ENCODE measurements at places on chromosomes 12 and 14. TPM values are rescaled to one million over a fixed set of nuclear protein-coding genes. Genes with fewer than 3 reads are reported as not detected.

Gene DCN
- total RNA-seq = not detected

Gene TMEM63C
- total RNA-seq = 0.68 TPM

Gene CLSTN3
- 16.5 TPM for total RNA-seq

Gene PPP1R13B
- 14.4 TPM for total RNA-seq

Gene APOLD1
- total RNA-seq = 2.7 TPM

Gene CFAP54
- total RNA-seq = 0.66 TPM

Gene ADAMTS20
- not detected for total RNA-seq

GRCh38 chr12:47832263-47832933, 12.7 kb upstream of the HDAC7 start:
- H3K4me1 ChIP-seq = peaks cover 76% of the 10 kb centered on the region
- peak; percentile 62 for DNase-seq
- peak overlapping the region; percentile 25 for H3K4me3 ChIP-seq

GRCh38 chr12:22477166-22477893, 67.0 kb downstream of the C2CD5 start:
- DNase-seq = no peak
- H3K4me3 ChIP-seq = no peak overlapping the region
- no peak overlapping the region for H3K27ac ChIP-seq

DNA sequence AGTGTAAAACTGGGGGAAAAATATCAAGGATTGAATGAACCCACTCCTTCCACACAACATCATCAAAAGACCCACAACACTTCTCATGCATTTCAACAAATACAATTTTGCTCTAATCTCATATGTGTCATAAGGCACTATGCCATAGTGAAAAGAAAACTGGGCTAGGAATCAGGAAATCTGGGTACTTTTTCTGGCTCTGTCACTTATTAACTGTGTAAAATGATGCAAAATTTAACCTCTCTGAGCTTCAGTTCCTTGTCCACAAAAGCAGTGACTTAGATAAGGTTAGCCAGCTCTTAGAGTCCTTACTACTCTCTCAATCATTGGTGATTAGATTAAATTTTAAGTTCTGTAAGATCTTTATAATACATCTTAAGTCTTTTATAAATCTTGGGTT, 250.5 kb upstream of the SOX5 start:
- H3K27ac ChIP-seq = no peak overlapping the region
- H3K4me1 ChIP-seq = no peaks in the 10 kb centered on the region
- H3K27me3 ChIP-seq = no peaks in the 10 kb centered on the region
- DNase-seq = no peak

DNA sequence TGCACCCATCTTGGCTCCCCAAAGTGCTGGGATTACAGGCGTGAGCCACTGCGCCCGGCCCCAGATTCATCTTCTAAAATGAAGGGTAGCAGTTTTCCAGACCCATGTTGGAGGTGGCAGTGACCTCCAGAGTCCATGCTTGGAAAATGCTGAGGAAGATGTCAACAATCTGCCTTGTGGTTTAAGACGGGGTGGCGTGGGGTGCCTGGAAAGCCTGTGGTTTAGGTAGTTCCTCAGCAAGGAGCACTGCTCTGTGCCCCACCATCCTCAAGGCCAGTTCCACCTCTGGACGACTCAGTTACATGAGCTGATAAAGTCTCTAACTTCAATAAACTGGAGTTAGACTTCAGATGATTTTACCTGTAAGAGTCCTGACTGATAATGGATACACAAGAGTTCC, 48.6 kb downstream of the DRAM1 start:
- H3K4me1 ChIP-seq = no peaks in the 10 kb centered on the region
- H3K36me3 ChIP-seq = no peaks in the 10 kb centered on the region
- no peak overlapping the region for H3K27ac ChIP-seq
- H3K4me3 ChIP-seq = no peak overlapping the region
- DNase-seq = no peak

DNA sequence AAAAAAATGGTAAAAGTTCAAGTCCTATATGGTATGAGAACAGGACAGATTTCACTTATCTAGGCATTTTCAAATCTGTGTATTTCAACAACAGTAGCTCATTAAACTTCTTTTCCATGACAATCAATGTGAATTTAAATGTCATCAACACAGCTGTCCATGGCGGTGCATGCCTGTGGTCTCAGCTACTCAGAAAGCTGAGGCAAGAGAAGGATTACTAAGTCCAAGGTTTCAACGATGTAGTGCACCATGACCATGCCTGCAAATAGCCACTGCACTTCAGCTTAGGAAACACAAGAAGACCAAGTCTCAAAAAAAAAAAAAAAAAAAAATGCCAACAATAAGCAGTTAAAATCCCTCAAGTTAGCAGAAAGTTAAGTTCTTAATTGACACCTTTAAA, 214.6 kb downstream of the C12orf50 start:
- no peak for DNase-seq
- no peaks in the 10 kb centered on the region for H3K4me1 ChIP-seq

DNA sequence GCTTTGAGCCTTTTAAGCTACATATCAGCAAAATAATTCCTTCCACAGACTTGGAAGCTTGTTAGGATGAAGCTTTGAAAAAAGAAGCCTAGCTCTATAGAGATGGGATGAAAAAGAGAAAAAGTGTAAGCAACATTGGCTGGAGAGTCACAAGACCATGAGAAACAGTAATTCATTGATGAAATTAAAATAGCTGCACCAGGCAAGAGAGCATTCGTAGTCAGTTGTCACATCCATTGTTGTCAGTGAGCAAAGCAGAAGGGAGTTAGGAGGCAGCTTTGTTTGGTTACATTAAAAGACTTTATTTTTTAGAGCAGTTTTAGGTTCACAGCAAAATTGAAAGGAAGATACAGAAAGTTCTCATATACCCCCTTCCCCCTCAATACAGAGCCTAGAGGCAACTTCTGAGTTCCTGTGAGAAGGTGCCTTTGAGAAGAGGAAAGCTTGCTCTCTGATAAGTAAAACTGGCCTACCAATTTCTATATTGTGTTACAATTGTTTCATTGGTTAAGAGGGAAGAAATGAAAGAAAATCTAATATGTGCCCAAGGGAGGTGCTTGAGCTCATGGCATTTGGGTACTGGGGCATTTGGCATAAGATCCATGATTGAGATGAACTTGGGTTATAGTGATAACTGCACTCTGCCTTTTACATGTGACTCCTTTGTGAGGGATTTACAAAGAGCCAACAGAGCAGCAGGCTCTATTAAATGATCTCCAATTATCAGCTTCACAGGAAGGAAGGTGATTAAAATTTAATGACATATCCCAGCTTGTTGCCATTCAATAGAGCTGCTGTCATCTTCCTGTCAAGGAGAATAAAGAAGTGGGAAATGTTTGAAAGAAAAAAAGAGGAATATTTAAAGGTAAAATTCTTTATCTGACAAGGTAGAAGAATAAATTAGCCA, 361.3 kb upstream of the TMTC1 start:
- H3K27ac ChIP-seq = no peak overlapping the region
- no peaks in the 10 kb centered on the region for H3K4me1 ChIP-seq
- no peak for DNase-seq

- H3K4me3 ChIP-seq = no peak overlapping the region
- H3K27ac ChIP-seq = no peak overlapping the region
- no peaks in the 10 kb centered on the region for H3K36me3 ChIP-seq
- H3K27me3 ChIP-seq = no peaks in the 10 kb centered on the region
- no peaks in the 10 kb centered on the region for H3K4me1 ChIP-seq
These were observed 10.9 kb upstream of the SNX6 start for GRCh38 chr14:34640826-34641225.

DNA sequence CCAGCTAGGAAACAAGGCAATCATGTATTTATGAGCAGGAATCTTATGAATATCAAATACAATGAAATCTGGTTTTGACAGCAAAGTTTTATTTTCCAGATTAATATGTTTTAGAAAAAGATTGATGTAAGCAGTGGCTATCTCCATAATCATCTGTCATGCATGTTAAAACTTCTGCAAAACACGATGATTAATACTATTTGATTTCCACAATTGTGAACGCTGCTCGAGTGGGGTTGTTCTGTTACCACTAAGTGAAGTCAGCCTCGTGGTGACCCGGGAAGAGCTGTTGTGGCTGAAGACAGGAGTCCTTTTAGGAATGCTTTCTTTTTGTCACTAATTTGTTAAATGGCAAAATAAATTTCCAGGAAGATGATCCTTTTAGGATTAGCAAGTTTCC, 9.4 kb downstream of the CFAP251 start:
- no peaks in the 10 kb centered on the region for H3K27me3 ChIP-seq
- H3K4me3 ChIP-seq = no peak overlapping the region
- DNase-seq = no peak
- no peak overlapping the region for H3K27ac ChIP-seq
- H3K4me1 ChIP-seq = no peaks in the 10 kb centered on the region

DNA sequence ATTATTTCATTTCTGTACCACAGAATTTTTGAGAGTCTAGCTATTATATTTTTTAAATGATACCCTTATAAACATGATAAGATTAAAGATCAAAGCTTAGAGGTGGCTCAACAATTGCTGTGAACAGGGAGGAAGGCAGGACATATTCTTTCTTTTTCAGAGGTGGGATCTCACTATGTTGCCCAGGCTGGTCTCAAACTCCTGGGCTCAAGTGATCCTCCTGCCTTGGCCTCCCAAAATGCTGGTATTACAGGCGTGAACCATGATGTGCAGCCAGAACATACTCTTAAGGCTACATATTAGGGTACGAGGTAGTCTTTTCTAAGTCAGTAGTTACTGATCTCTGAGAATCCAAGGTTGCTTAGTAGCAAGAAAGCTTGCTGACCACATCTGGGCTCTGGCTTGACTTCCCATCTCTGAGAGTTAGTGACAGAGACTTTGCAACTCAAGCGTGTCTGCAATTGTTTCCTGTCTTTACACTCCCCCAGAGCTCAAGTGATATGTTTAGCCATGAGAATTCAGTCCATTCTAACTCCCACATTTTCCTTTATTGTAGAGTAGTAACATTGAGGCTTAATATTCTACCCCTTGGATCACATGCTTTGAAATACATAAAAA, 8.6 kb downstream of the RAB5B start:
- H3K36me3 ChIP-seq = peaks cover 9% of the 10 kb centered on the region
- H3K4me3 ChIP-seq = no peak overlapping the region
- H3K4me1 ChIP-seq = peaks cover 5% of the 10 kb centered on the region
- no peak overlapping the region for H3K27ac ChIP-seq
- DNase-seq = no peak
- H3K27me3 ChIP-seq = no peaks in the 10 kb centered on the region

GRCh38 chr12:67827820-67828383, 161.3 kb upstream of the IFNG-AS1 start:
- H3K27ac ChIP-seq = no peak overlapping the region
- no peaks in the 10 kb centered on the region for H3K36me3 ChIP-seq
- no peaks in the 10 kb centered on the region for H3K27me3 ChIP-seq
- no peak overlapping the region for H3K4me3 ChIP-seq
- no peaks in the 10 kb centered on the region for H3K4me1 ChIP-seq
- no peak for DNase-seq

GRCh38 chr14:34049790-34050189, 98.9 kb upstream of the EGLN3 start:
- H3K36me3 ChIP-seq = no peaks in the 10 kb centered on the region
- no peak for DNase-seq
- H3K4me3 ChIP-seq = no peak overlapping the region

DNA sequence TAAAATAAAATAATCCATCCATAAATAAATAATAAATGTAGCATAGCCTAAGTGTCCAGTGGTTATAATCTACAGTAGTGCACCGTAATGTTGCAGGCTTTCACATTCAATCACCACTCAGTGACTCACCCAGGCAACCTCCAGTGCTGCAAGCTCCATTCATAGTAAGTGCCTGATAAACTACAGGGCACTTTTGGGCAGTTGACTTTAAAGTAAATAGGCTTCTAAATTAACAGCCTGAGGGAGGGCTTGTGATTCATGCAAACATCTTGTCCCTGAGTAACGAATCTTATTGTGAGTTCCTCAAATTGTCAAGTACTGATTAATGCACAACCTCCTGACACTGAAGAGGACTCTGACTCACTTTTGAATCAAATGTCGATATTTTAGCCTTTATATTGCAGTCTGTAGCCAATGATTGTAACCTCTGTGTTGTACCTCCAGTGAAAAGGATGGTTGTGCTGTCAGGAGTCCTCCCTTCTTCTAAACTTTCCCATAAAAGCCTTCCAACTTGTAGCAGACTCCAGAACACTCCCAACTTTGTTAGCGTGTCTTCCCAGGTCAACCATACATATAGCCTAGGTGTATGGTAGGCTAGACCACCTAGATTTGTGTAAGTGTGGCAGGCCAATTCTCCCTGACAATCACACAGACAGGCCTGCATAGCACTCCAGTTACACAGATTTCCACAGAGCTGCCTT, 55.0 kb upstream of the BICD1 start:
- H3K27ac ChIP-seq = no peak overlapping the region
- no peak for DNase-seq
- H3K4me1 ChIP-seq = no peaks in the 10 kb centered on the region
- H3K4me3 ChIP-seq = no peak overlapping the region
- H3K27me3 ChIP-seq = no peaks in the 10 kb centered on the region

- no peak overlapping the region for H3K27ac ChIP-seq
- no peak overlapping the region for H3K4me3 ChIP-seq
- H3K27me3 ChIP-seq = no peaks in the 10 kb centered on the region
- H3K4me1 ChIP-seq = peaks cover 6% of the 10 kb centered on the region
These were observed 100.7 kb downstream of the ITPR2 start for GRCh38 chr12:26732005-26732908.

GRCh38 chr12:49838973-49839633, 3.8 kb downstream of the BCDIN3D start:
- H3K27ac ChIP-seq = no peak overlapping the region
- H3K27me3 ChIP-seq = no peaks in the 10 kb centered on the region
- no peak overlapping the region for H3K4me3 ChIP-seq
- peaks cover 3% of the 10 kb centered on the region for H3K36me3 ChIP-seq
- peak; percentile 24 for DNase-seq
- H3K4me1 ChIP-seq = peaks cover 24% of the 10 kb centered on the region

- H3K4me3 ChIP-seq = no peak within 1 kb of the TSS
- no peak for DNase-seq
- no peaks in the 10 kb centered on the region for H3K4me1 ChIP-seq
These were observed at the start of gene NAV3 for GRCh38 chr12:77830583-77831351. Gene NAV3, plus strand, starts transcription at chr12:77830894. Its CDS starts 568 bp downstream, at chr12:77831462.

- no peak overlapping the region for H3K4me3 ChIP-seq
- no peak for DNase-seq
- no peaks in the 10 kb centered on the region for H3K27me3 ChIP-seq
- H3K36me3 ChIP-seq = no peaks in the 10 kb centered on the region
- no peak overlapping the region for H3K27ac ChIP-seq
These were observed 32.8 kb upstream of the KLHL42 start for GRCh38 chr12:27747111-27747820.

DNA sequence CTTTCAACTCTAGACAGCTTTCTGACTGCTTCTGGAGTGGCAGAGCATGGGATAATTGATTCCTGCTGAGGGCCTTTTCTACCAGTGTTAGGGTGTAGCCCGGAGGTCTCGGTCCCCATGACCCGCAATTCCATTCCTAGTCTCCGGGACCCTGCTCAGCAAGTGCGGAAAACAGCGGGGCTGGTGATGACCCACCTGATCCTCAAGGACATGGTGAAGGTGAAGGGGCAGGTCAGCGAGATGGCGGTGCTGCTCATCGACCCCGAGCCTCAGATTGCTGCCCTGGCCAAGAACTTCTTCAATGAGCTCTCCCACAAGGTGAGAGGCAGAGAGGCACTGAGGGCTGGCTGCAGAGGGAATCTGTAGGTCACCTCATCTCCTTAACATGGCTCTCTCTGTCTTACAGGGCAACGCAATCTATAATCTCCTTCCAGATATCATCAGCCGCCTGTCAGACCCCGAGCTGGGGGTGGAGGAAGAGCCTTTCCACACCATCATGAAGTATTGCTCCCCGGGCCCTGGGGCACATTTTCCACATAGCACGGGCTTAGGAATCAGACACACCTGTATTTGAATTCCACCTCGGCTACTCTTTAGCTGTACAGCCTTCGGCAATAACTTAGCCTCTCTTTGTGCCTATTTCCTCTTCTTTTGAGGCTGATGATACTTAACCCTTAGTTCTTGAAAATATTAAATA, 5.6 kb upstream of the GAPDH start:
- DNase-seq = no peak
- H3K27ac ChIP-seq = no peak overlapping the region
- H3K4me3 ChIP-seq = no peak overlapping the region
- H3K4me1 ChIP-seq = peaks cover 18% of the 10 kb centered on the region
- no peaks in the 10 kb centered on the region for H3K27me3 ChIP-seq
